ENCODE measurements at places on chromosomes 7 and 10. TPM values are rescaled to one million over a fixed set of nuclear protein-coding genes. Genes with fewer than 3 reads are reported as not detected.
A peak's percentile ranks its signal among the peaks of the same experiment; 100 is the strongest.

- DNase-seq: no peak
Observed at GRCh38 chr10:87852089-87852488, 11.2 kb downstream of the KLLN start.

- no peak for DNase-seq
Observed at GRCh38 chr7:71005109-71005508, 126.8 kb upstream of the GALNT17 start.

The PAX4 gene
- not detected for total RNA-seq

- no peak for DNase-seq
Observed at GRCh38 chr10:27041196-27041595, 59.1 kb downstream of the ANKRD26 start.

- DNase-seq: no peak
Observed at GRCh38 chr10:91774571-91774970, 23.7 kb upstream of the TNKS2 start.

- no peak for DNase-seq
Observed at GRCh38 chr7:114569220-114569619, 154.6 kb downstream of the FOXP2 start.

The PON1 gene
- 0.46 TPM for total RNA-seq

GRCh38 chr7:138773176-138773575 lies 24.6 kb upstream of the TMEM213 start:
- no peak for DNase-seq

GRCh38 chr10:63265222-63265617 lies 132.1 kb downstream of the NRBF2 start:
- DNase-seq: peak; percentile 20

GRCh38 chr10:98899018-98899417 lies 336.6 kb downstream of the HPSE2 start:
- no peak for DNase-seq

DNA sequence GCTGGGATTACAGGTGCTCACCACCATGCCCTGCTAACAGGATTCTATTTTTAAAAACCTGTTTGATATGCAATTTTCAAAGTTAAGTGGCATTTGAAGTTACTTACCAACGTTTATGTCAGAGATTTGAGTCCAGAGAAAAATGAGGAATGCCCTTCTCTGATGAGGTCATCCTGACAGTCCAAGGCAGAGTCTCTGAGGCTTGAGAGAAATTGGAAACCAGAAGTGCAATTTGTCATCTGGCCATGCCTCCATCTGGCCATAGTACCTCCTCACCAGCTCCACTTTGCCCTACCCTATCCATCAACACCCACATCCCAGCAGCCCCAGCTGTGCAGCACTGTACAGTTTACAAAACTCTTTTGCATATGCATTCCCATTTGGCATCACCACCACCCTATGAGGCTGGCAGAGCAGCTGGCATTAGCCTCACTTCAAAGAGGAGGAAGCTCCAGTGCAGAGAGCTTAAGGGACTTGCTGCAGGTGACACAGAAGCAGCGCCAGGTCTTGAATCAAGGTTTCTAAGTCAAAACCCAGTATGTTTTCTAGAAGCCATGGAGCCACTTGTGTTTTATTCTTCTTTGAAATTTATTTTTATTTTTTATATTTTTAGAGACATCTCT lies 54.5 kb upstream of the PDZD8 start:
- DNase-seq: no peak

DNA sequence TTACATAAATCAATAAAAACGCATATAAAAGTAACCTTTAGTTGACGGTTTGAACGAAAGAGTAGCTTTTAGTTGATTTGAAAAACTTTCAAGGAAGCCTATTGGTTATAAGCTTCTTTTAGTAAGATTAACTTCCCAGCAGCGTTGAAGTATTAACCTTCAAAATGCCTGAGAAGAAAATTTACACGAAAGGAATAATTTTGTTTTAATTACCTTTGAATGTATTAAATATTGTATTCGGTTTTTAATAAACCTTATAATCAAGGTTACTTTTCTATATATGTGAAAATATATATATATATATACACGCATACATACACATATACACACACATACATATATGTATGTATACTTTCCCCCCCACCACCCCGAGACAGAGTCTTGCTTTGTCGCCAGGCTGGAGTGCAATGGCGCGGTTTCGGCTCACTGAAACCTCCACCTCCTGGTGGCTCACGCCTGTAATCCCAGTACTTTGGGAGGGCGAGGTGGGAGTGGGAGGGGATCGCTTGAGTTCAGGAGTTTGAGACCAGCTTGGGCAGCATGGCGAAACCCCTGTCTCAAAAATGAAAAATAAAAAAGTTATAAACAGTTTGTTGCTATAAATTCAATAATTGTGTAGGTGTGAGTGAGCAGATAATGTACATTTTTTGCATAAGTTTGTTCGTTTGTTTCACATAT lies 57.6 kb upstream of the EZH2 start:
- DNase-seq: peak; percentile 54

- no peak for DNase-seq
Observed at GRCh38 chr10:3772361-3773171, 12.4 kb downstream of the KLF6 start.

GRCh38 chr7:158016180-158017097 lies 571.2 kb downstream of the PTPRN2 start:
- DNase-seq: no peak

GRCh38 chr10:116815641-116816415 lies 33.5 kb upstream of the ENO4 start:
- no peak for DNase-seq

GRCh38 chr10:68212721-68213352 lies 19.1 kb downstream of the ATOH7 start:
- no peak for DNase-seq

- no peak for DNase-seq
Observed at GRCh38 chr7:136063326-136063666, 86.1 kb upstream of the MTPN start.

The CALHM1 gene
- total RNA-seq: not detected

The MKI67 gene
- 5.7 TPM for total RNA-seq

- DNase-seq: no peak
Observed at GRCh38 chr7:41060796-41061195, 642.1 kb downstream of the INHBA start.

DNA sequence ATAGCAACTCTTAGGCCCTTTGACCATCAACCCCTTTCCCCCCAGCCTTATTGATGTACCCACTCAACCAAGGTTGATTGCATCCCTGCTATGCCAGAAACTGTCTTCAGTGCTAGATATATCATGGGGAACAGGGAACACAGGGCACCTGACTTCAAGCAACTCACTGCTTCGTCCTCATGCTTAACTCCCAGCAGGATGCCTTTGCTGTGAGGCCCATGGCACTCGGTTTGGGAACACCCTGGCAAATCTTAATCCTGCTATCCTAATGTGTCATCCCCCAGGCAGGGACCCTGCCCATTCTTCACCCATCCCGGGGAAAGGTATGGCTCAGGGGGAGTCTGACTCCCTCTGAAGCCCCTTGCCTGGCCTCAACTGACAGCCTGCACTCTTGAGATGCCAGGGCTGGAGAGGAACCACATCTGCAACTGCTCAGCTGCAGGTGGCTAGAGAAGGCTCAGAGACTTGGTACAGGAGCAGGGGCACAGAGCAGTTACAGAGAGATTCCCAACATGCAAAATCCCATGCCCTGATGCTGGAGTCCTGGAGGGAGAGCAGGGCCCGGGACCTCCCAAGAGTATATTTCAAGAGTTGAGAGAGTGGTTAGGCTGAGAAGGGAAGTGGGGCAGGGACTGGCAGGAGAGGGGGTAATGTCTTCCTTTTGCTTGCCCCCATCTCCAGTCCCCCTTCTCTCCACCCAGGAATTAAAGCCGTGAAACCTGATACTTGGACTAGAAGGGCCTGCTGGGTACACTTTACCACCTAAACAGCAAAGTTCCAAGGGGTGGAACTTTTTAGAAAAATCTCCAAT lies 2.4 kb upstream of the UNC5B start:
- DNase-seq: no peak

The PLEKHS1 gene
- not detected for total RNA-seq

Data from activated T-cell treated with anti-CD3 and anti-CD28 coated beads, Interleukin-2, amount 50 U/mL, for 4 hours (primary cell).